ENCODE measurements at places on chromosomes 16 and 17.

DNA sequence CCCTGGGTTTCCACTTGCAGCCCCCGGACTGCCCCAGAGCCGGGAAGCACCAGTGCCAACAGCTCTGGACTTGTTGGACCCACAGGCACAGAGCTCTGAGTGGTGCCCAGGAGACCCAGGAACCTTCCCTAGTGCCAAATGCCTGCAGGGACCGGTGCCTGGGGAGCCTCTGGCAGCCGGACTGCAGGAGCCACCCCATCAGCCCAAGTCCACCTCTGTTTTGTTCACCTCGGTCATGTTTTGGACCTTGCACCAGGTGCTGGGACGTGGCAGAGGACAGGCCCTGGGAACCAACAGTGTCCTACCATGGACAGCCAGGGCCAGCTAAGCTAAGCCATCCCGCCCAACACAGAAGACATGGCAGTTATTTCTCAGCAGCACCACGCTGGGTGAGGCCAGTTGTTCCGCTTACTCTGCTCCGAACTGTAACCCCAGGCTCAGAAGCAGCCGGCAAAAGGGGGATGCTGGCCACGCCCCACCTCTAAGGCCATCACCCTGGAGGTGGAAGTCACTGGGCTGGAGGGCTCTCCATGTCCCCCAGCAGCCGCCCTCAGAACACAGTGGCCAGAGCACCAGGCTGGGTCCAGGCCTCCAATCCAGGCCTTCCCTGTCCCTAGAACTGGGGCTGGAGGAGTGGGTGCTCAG lies 79.8 kb downstream of the AMFR start:
- no peak for DNase-seq

GRCh38 chr17:9051561-9051960 lies 30.3 kb downstream of the NTN1 start:
- no peak for DNase-seq

- no peak for DNase-seq
These were observed 313.7 kb downstream of the MAF start for GRCh38 chr16:79286646-79287423.

DNA sequence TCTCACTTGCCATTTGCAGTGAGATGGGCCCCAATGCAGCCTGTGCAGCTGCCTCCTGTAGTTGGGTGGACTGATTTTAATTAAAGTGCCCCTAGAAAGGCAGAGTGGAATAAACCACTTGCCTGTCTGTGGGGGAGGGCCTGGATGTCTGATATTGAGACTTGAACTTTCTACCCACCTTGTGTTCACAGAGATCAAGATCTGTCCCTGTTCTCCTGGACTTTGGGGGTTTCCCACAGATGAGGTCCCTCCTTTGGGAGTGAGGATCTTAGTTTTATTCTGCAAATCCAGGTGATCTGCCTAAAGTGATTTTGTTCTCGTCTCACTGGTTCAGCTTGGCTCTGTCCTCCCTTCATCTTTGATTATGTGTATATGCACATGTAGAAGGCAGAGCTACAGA lies 7.7 kb upstream of the DHRS13 start:
- no peak for DNase-seq
